Brain pericyte (primary cell): ENCODE measurements at places on chromosomes 4 and X.

DNA sequence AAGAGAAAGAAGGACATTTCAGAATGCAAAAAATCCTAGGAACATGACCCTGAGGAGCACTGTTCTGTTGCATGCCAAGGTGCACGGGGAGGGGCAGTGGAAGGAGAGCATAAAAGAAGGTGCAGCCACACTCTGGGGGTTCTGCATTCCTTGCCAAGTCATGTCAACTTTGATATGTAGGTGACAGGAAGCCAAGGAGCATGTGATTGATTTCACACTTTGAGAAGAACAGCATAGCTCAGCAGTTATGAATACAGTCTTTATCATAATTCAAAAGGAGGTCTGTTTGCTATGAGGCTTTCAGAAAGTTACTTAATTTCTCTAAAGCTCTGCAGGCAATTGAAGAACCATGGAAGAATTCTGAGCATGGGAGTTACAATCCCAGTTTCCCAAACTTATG lies 50.6 kb downstream of the SCFD2 start:
- DNase-seq: no peak

GRCh38 chr4:175469514-175469913 lies 342.6 kb downstream of the GPM6A start:
- DNase-seq: no peak

DNA sequence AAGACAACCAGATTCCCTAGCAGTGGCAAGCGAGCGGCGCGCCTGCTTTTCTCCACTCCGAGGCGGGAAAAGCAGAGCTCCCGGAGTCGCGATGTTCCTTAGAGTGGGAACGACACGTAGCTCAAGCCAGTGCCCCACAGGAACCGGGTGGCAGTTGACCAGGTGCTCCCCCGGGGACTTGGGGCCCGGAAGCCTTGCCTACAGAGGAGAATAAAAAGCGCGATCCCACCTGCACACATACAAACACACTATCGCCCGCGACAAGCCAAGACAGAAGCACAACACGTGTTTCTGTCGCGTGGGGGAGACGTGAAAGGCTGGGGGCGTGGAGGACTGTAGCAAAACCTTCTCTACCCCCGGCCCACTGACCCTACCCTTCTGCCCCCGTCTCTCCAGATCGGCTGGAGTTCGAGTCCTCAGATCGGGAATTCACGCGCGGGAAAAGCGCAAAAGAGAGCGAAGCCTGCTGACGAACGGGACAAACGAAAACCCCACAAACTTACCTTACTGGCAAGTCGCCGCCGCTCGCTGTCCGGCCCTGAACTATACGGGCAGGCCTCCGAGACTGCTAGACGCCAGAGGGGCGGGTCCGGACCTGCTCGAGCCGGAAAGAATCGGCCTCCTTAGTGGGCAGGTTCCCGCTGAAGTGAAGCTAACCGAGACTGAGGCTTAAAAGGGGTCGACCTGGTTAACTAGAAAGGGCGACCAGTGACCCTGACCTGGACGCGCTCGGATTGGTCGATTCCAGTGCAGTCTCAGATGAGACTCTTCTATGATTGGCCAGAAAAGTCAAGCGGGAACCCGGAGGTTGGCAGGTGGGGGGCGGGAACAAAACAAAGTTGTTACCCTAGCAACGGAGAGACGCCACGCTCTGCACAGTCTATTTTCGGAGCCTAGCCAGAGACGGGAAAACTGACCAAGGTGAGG lies at the start of the genes DNAAF6 and NUP62CL:
Gene DNAAF6 (plus strand): TSS at position 842 of the 927 bp plus-strand sequence. CDS start 6,265 bp downstream, outside the sequence.
Gene NUP62CL (minus strand): TSS at position 664 of the 927 bp plus-strand sequence. CDS start 31,287 bp downstream, outside the sequence.
- DNase-seq: peak; percentile 0

DNA sequence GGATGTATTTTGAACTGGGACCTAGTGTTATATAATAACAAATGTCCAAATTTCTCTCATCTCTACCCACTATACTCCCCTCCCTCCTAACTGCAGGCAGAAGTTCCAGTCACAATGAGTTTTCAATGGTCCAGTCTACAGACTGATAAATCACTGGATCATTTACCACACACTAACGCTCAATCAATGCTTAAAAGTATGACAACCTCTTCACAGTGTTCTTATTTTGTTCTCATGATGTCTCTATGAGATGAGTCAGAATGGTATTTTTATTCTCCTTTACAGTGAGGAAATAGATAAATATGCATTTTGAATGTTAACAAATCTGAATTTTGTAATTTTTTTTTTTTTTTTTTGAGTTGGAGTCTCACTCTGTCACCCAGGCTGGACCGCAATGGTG lies 83.7 kb upstream of the ETNPPL start:
- no peak for DNase-seq

GRCh38 chr4:184265546-184266351 lies 48.1 kb upstream of the ENPP6 start:
- no peak for DNase-seq

GRCh38 chr4:91288702-91289311 lies 1015.0 kb upstream of the GRID2 start:
- no peak for DNase-seq

DNA sequence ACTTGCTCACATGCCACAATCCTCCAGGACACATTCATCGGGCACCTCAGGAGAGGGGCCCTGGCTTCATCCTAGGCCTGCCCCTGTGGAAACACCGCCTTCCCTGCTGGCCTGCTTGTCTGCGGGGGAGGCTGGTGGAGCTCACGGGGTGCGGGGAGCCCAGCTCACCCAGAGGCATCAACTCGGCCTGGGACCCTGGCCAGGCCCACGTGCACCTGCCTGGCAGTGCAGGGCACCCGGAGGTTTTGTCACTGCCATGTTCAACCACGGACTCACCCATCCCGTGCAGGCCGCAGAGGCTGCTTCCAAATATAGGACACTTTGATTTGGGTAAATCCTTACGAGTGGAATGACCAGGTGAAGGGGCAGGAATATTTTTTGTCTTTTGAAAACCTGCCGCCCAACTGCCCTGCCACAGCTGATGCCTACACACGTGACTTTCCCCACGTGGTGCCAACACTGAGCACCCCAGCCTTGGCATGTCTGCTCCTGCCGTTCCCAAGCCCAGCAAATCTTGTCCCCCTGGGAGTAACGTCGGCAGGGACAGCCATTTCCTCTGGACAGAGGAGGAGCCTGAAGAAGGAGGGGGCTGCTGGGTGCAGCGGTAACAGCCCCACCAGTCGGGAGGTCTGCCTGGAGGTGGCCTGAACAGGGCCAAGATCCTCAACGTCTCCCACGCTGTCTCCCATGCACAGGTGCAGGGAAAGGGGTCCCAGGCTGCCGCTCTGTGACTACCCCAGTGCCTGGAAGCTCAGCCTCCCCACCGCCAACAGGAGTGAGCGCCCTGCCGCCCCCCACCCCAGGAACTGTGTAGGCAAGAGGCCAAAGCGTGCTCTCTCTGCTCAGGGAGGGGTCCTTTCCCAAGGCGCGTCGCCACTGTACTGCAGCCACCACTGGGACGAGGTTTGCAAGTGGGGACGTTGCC lies 8.5 kb downstream of the MXD4 start:
- no peak for DNase-seq

- no peak for DNase-seq
These were observed 30.4 kb downstream of the PGRMC1 start for GRCh38 chrX:119266364-119266995.

- DNase-seq: no peak
These were observed 2.8 kb downstream of the RTL5 start for GRCh38 chrX:72128881-72129280.

GRCh38 chr4:38923746-38924145 lies 56.1 kb downstream of the FAM114A1 start:
- DNase-seq: no peak

- DNase-seq: no peak
These were observed 56.5 kb downstream of the STAG2 start for GRCh38 chrX:124018023-124018422.

GRCh38 chr4:128424527-128425497 lies 137.2 kb upstream of the PGRMC2 start:
- DNase-seq: no peak

GRCh38 chr4:166195101-166195500 lies 322.1 kb downstream of the TLL1 start:
- no peak for DNase-seq

DNA sequence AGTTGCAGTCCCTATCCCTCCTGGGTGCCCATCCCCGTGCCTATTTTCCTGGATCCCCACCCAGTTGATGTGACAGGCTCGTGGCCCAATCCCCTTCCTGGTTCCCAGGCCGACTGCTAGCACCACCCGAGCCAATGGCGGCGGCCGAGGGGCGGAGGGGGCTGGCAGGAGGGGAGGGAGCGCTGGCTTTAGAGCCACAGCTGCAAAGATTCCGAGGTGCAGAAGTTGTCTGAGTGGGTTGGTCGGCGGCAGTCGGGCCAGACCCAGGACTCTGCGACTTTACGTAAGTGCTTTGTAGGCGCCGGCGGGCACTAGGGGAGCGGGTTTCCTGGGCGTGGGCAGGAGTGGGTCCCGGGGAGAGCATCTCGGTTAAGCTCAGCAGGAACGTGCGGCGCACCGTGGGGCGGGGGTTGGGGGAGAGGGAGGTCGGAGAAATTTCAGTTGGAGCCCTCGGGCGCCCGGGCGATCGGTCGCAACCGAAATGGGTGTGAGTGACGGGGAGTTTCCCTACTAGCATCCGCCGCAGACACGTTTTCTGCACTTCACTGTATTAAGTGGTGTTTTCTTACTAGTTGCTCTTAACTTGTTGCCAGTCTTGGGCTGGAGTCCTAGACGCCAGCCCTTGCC lies at the start of gene PLS3:
Gene PLS3 (plus strand): TSS at position 197 of the 627 bp plus-strand sequence. CDS start 49,077 bp downstream, outside the sequence.
- no peak for DNase-seq

GRCh38 chr4:10159671-10160070 lies 43.1 kb upstream of the WDR1 start:
- no peak for DNase-seq

GRCh38 chr4:80072228-80072743 lies 743 bp downstream of the ANTXR2 start:
- no peak for DNase-seq

DNA sequence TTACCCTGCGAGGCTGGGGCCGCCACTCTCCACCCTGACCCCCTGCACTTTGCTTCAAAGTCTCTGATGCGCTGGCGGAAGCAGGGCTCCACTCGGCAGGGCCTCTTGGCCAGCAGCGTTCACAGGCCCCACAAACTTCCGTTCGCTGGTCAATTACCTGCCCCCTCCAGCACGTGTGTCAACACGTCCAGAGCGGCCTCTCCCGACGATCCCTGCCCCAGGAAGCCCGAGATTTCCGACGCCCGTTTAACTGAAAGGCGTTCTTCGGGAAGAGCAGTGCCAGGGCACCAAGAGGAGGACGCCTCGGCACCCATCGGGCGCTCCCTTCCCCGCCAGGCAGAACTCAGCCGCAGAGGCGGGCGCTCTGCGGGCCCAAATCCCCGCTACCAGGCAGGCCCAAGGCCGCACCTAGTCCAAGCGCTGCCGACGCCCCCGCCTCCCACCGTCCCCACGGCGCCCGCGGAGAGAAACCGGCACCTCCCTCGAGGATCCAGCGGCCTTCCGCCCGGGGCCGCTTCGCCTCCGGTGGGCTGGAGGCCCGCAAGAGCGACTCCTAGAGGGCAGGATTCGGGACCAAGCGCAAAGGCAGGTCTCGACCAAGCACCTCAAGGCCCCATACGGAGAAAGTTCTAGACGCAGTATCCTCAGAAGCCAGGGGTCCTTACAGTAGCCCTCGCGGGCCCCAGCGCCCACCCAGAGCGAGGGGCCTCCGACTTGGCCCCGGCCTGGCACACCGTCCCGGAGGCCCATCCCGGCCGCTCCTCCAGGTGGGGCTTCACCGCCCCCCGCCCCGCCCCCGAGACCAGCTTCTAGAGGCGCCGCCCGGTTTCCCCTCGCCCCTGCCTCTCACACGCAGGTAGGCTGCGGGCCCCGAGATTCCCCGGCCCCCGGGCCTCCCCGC lies 586 bp downstream of the BCAP31 start:
- DNase-seq: no peak

DNA sequence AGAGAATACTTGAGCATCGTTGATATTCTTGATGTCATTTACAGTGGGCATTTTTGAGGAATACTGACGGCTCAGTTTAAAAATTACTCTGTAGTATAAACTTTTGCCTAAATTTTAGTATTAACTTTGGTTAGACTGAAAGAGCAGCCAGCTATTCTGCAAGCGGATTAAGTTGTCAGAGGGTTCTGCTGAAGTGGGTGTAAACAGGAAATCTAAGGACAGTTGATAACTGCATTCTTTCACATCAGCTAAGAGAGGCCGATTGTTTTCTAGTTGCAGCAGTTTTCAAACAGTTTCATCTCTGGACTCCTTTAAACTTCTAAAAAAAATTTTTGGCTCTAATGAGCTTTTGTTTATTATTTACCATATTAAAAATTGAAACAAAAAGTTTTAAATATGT lies 149.6 kb downstream of the RAPGEF2 start:
- no peak for DNase-seq

DNA sequence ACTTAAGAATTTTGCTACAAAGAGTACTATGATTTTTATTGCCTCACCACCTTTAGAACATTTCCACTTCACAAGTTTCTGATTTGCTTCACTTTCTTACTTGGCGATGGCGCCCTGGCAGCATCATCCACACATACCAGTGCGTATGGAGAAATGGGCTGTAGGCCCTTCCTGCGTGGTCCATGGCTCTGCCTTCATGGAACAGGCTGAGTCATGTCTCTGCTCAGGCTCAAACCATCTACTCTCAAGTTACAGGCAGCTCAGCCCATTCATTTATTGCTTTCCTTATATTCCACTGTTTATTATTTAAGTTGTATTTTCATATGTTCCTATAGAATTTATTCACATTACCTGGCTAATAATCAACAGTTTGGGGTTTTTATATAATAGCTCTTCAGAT lies 21.1 kb downstream of the CASP3 start:
- DNase-seq: no peak

- DNase-seq: no peak
These were observed 40.0 kb downstream of the CHRDL1 start for GRCh38 chrX:110755611-110756010.

DNA sequence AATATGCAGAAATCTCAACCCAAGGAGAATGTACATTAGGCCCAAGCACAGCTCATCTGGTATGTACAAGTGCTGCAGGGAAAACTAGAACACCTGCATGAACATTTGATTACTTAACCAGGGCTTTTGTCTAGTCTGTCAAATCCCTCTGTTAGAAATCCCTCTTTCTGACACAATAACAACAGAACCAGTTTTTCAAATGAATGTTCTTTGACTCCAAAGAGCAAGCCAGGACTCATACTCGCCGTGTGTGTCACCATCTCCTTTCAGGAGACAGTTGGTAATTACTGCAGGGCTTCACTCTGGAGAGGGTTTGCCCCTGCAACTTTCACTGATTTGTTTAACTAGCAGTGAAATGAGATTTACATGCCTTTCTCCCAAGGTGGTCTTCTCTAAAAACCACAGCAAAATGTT lies 143.0 kb upstream of the FAM241A start:
- no peak for DNase-seq

DNA sequence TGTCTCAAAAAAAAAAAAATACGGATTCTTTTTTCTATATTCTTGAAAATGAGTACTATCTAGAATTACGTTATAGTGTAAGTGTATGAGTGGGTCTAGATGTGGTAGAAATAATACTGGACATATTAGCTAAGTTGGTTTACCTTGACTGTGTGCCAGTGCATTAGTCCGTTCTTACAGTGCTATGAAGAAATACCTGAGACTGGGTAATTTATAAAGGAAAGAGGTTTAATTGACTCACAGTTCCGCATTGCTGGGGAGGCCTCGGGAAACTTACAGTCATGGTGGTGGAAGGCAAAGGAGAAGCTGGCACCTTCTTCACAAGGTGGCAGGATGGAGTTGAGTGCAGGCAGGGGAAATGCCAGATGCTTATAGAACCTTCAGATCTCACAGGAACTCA lies 92.4 kb downstream of the ARHGAP10 start:
- DNase-seq: no peak
